ENCODE measurements at places on chromosomes 11 and 22. TPM values are rescaled to one million over a fixed set of nuclear protein-coding genes. Genes with fewer than 3 reads are reported as not detected.

SPON1 gene
- 0.65 TPM for total RNA-seq

KRTAP5-1 gene
- total RNA-seq = not detected

OR2AG1 gene
- not detected for total RNA-seq

OR56A1 gene
- not detected for total RNA-seq

ZP1 gene
- total RNA-seq = 1.6 TPM

NAALADL1 gene
- 38.9 TPM for total RNA-seq

RANBP1 gene
- 446 TPM for total RNA-seq

OSM gene
- total RNA-seq = 0.13 TPM

MIOX gene
- total RNA-seq = not detected

MS4A2 gene
- total RNA-seq = not detected

OR4A16 gene
- not detected for total RNA-seq

MGAT3 gene
- total RNA-seq = 2.1 TPM

TEX12 gene
- total RNA-seq = not detected

ARHGAP20 gene
- total RNA-seq = 1.4 TPM

SCN2B gene
- 0.48 TPM for total RNA-seq

RFPL2 gene
- total RNA-seq = not detected

P4HA3 gene
- 95.3 TPM for total RNA-seq

IFT27 gene
- 23.8 TPM for total RNA-seq

Data from epithelial cell of alveolus of lung (primary cell).